ENCODE measurements at places on chromosomes 3 and 15.

DNA sequence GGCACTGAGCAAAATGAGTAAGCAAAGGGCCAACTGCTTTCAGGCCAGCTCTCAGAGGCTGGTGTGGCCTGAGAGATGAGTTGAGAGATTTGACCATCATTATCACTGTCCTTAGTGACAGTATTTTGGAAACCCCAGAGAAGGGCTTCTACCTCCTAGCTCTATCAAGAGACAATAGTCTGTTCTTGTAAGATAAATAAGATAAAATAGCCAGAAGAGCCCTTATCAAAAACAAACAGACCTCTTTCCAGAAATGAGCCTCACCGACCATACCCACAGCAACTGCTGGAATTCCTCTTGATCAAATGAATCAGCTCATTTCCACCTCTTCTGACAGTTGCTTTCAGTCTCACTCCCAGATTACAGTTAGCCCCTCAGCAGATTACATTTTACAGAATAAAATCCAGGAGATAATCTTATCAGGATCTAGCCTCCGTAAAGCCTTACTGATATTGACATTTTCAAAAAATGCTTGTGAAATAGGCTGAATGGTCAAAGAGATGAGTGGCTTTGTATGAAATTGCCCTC, 4.5 kb downstream of the HDC start:
- DNase-seq = no peak

- no peak for DNase-seq
Measured at GRCh38 chr3:9201955-9202354, 47.5 kb downstream of the SRGAP3 start.

- DNase-seq = no peak
Measured at GRCh38 chr3:13762906-13763305, 117.0 kb downstream of the WNT7A start.

GRCh38 chr3:177483182-177483967, 286.1 kb upstream of the TBL1XR1 start:
- no peak for DNase-seq

DNA sequence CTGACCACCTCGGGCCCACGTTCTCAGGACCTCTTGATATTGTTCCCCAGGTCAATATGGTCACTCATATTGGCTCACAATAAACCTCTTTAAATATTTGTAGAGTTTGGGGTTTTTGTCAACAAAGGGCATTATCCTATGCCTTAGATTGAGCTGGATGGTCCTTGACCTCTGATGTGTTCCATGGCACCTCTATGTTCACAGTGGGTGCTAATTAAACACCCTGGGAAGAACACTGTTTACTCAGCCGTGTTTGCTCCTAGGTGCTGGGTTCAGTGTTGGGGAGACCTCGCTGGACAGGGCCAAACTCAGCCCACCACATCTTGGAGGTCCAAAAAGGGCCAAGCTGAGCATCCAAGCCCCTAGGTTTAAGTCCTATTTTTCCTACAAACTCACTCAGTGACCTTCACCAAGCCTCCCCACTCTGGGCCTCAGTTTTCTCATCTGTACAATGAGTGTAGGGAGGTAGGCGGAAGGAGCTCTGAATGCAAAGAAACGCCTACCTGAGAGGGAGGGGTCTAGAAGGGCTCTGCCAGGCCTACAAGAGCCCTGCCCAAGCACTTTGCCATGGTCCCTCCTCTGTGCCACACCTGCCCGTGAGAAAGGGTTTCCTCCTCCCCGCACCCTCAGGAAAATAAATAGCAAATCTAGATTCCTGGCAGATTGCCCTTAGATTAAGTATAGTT, 7.2 kb downstream of the FAM174B start:
- DNase-seq = no peak

DNA sequence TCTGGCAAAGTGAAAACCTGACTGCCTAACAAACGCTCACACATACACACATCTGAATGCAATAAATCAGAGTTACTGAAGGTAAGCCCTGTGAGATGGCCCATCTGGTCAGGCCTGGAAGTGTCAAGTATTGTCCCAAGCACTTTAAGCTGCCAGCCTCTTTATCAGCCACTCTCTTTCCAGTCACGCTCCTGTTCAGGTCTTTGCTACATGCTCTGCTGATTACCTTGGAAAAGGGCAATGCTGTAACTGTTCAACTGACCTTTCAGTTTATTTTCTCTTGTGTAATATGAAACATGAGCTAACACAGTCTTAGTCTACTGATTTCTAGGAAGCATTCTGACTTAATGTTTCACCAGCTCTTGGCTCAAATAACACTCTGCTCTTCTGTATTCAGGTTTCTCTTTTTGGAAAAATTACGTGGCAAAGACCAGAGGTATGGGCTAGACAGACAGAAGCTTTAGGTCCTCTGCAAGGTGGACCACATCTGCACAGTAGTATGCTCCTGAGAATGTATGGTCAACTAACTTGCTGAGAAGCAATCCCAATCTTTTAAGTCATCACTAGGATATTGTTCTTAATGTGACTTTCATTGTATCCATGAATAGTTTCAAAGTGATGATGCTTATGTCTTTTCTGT, 44.5 kb downstream of the GBE1 start:
- DNase-seq = no peak

- no peak for DNase-seq
Measured at GRCh38 chr3:88003115-88003755, 55.6 kb downstream of the CGGBP1 start.

DNA sequence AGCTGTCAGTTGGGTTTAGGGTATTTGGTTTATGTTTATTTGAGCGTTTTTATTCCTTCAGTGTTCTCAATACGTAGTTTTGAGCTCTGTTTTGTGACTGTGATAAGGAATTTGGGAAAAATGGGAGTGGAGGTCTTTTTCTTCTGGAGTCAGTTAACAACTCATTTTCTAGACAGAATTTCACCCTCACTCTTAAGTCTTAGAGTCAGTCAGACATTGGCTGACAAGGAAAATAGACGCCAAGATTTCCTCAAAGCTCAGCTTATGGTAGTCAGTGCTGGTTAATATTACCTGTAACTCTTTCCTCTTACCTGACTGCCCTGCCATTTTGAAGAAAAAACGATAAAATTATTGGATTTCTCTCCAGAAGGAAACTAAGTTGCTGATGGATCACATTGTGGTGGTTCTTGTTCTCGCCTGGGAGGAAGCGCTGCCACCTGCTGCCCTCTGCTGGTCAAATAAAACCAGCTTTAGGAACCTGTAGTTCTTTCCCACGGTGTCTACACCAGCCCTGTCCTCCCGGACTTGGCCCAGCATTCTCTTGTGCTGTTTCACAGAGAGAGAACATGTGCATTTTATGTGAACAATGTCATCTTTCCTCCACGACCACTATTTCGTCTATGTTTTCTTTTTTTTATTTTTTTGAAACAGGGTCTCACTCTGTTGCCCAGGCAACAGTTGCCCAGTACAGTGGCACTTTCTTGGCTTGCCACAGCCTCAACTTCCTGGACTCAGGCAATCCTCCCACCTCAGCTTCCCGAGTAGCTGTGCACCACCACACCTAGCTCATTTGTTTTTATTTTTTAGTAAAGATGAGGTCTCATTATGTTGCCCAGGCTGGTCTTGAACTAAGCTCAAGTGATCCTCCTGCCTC, 41.4 kb upstream of the UMPS start:
- peak; percentile 58 for DNase-seq

- no peak for DNase-seq
Measured at GRCh38 chr3:72590732-72591221, 257.5 kb downstream of the SHQ1 start.

GRCh38 chr3:171266034-171266739, 194.0 kb downstream of the TNIK start:
- no peak for DNase-seq

DNA sequence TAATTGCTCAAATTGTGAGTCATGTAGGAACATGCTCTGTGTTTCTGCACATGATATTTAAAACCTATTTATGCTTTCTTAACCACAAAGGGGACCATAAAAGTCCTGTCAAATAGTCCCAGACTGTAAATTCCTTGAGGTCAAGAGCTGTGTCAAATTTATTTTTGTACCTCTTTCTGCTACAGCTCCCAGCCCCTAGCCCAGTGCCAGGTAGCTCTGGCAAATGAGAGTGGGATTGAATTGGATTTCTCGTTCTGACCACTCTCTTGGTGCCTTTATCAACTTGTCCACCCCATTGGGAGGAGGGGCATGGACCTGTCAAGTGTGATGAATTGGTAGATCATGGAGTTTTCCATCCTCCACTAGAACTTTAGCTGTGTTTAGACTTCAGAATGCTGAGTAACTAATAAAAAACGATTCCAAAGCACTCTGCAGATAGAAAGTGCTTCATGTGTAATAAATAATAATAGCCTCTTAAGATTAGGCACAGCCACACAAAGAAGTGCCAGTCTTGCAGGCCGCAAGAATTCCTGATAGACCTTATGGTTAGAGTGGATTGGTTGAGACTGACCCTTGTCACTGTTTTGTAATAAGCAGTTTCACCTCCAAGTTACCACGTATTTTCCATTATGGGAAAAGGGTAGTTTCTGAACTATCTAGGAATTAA, 120.4 kb downstream of the LPP start:
- DNase-seq = no peak

GRCh38 chr15:74642348-74642733, 26.7 kb downstream of the CLK3 start:
- DNase-seq = no peak

GRCh38 chr3:49279376-49279775, 2.3 kb upstream of the C3orf62 start:
- DNase-seq = no peak

DNA sequence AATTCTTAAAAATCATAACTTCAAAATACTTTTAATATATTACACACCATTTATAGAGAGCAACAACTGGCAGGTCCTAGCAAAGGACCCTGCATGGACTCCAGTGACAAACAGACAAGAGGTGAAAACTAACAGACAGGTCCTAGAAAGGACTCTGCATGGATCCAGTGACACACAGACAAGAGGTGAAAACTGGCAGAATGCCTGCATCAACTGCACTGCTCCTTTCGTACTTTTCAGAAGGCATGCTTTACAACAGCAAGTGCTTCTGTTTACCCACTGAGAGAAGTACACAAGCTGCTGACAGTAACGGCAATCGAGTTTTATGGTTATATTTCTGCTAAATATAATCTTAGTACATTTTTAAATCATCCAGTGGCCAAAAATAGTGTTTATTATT, 24.3 kb upstream of the GP5 start:
- no peak for DNase-seq

DNA sequence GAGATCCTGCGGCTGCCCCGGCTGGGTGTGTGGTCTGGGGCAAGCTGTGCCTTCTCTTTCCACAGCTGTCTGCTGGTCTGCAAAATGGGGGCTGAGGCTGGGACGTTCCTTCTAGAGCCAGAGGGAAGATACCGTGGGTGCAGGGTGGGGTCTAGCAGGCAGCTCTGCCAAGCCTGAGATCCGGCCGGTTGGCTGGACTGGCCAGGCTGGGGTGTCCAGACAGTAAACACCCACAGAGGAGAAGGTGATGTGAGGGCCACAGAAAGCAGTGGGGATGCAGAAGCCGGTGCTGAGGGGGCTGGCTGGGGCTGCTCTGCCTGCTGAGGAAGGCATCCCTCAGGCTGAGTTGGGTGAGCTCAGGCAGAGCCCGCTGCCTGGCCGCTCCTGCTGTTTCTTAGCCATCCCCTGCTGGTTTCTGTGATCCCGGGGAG, 46.1 kb downstream of the FBLN2 start:
- no peak for DNase-seq

- no peak for DNase-seq
Measured at GRCh38 chr3:182766099-182766498, 27.2 kb upstream of the ATP11B start.

DNA sequence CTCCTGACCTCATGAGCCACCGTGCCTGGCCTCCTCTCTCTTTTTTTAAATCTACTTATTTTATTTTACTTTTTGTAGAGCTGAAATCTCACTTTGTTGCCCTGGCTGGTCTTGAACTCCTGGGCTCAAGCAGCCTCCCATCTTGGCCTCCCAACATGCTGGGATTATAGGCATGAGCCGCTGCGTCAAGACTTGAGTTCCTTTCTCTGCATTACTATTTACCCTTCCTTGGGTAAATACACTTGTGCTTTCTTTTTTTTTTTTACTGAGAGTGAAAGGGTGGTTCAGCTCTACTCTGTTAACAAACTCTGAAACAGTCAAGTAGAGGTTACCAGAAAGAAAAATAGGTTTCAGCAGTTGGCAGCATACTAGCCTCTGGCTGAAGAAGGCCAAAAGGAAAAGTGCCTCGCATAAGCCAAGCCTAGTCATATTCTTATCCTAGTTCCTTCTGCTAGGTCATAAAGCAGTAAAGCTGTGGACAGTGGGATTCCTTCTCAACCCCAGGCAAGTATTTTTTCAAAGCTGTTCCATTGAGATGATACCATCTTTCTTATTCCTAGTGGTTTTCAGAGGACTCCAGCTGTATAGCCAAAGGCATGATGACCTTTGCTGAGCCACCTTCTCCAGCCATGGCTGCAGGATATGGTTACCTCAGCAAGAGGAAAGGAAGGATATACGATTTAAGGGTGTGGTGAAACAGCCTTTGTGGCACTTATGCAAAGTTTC, 135.1 kb downstream of the RBPMS2 start:
- DNase-seq = no peak

GRCh38 chr3:171511450-171511849, 51.2 kb upstream of the TNIK start:
- no peak for DNase-seq

- DNase-seq = no peak
Measured at GRCh38 chr15:37015451-37015850, 84.9 kb downstream of the MEIS2 start.

- no peak for DNase-seq
Measured at GRCh38 chr3:194584866-194585265, 48.4 kb downstream of the TMEM44 start.

DNA sequence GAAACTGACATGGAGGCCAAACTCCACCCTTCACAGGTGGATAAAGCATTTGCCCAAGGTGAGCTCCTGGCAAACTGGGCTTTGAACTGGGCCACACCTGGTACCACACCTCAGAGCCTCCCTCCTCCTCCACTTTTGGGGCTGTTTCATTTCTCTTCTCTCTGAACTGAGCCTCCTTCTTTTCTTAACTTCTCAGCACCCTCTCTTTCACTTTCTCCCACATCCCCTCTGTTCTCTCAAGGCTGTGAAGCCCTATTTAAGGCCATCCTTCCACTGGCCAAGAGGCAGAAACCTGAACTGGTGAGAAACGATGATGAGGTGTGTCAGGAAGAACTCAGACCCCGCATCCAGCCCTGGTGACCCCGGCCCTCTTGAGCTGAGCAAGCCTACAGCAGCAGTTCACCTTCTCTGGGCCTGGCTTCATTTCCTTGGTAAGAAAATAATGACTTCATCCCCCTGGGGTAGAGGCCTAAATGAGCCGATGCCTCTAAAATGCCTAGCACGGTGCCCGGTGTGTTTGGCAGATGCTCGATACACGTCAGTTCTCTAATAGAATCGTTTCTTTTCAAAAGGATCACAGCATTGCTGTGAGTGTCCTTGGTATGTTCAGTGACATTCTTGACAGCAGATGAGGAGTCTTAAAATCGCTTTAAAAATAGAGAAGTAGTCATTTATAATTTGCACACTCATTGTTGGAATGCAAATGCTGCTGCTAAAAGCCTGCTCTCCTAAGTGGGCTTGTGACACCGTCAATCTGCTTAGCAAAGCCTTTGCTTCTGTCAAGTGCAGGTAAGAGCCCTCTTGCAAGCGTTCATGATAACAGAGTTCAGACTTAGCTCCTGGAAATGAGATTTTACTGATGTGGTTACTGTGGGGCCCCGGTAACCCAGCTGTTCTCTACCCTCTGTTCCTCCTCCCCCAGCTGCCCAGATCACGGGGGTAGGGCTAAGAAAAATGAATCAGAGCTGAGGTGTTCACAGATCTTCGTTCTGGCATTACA, 97.7 kb upstream of the ATP2B2 start:
- peak; percentile 17 for DNase-seq

Measured in stimulated activated CD4-positive, alpha-beta T cell treated with anti-CD3 and anti-CD28 coated beads, TNF-alpha, amount 100 ng/mL, for 48 hours (primary cell).